ENCODE measurements at places on chromosomes 16 and 17.
A peak's percentile ranks its signal among the peaks of the same experiment; 100 is the strongest.

DNA sequence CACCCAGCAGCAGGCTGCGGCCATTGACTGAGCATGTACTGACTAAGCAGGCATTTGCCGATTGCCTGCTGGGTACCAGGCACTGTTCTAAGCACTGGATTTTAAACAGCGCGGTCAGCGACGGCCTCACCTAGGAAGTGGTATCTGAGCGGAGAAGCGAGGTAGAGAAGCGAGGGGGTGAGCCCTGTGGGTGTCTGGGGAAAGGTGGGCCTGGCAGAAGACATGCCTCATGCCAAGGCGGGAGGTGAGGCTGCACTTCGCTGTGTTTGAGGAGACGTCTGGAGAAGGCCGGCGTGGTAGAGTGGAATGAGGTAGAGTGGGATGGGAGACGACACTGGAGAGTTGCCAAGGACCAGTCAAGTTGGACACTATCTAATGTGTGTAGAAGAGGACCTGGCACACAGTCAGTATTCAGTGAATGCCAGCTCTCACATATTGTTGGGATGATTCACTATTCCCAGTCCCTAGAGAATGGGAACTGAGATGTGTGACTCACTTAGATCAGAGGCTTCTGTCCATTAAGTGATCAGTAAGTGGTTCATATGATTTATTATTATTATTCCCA lies 14.4 kb downstream of the SYCE1L start:
- no peak for DNase-seq

DNA sequence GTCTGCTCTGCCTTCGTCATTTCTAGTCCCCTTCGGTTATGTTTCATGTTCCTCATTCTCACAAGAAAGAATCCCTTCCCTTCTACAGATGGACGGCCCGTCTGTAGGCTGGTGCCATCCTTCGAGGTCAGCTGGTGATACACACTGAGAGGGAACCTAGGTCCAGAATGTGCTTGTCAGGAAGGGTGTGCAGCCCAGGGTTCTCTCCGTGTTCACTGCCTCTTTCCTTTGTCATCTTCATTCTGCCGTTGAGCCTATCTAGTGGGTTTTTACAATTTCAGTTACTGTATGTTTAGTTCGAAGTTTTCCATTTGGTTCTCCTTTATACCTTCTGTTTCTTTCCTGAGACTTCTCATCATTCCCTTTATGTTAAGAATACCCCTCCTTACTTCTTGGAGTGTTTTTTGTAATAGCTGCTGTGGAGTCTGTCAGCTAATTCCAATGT lies 18.9 kb downstream of the KIAA0513 start:
- DNase-seq = no peak

GRCh38 chr17:63641692-63642448 lies 19.7 kb downstream of the MAP3K3 start:
- DNase-seq = peak; percentile 19

DNA sequence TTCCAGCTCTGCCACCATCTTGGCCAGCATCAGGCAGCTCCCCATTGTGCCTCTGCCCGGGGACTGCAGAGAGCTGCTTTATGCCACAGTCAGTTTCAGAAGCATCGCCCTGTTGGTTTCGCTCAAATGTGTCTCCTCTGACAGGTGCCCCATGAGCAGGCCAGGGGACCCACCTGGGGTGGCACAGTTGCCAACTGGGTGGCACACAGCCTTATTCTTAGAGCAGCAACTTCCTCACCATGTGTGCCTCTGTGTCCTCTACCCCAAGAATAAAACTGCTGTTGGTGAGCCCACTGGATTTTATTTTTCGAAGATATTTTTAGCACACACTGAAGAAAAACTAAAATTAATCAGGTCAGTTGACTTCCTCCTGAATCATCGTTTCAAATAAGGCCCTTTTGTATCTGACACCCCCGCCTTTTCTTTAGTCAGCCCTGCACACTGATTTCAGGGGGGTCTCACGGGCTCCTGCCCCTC lies 44.9 kb upstream of the CACNG5 start:
- DNase-seq = no peak

DNA sequence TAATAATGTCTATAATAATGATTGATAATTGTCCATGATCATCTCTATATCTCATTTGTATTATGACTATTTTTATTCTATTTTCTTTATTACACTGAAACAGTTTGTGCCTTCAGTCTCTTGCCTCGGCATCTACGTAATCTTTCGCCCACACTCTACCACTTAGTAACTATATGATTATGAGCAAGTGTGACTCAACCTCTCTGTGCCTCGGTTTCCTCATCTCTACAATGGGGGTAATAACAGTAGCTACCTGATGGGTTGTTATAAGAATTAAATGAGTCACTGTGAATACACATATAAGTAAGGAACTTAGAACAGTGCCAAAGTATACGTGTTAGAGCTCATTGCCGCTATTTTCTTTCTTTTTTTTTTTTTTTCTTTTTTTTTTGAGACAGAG lies 3.7 kb upstream of the SLC16A11 start:
- no peak for DNase-seq

DNA sequence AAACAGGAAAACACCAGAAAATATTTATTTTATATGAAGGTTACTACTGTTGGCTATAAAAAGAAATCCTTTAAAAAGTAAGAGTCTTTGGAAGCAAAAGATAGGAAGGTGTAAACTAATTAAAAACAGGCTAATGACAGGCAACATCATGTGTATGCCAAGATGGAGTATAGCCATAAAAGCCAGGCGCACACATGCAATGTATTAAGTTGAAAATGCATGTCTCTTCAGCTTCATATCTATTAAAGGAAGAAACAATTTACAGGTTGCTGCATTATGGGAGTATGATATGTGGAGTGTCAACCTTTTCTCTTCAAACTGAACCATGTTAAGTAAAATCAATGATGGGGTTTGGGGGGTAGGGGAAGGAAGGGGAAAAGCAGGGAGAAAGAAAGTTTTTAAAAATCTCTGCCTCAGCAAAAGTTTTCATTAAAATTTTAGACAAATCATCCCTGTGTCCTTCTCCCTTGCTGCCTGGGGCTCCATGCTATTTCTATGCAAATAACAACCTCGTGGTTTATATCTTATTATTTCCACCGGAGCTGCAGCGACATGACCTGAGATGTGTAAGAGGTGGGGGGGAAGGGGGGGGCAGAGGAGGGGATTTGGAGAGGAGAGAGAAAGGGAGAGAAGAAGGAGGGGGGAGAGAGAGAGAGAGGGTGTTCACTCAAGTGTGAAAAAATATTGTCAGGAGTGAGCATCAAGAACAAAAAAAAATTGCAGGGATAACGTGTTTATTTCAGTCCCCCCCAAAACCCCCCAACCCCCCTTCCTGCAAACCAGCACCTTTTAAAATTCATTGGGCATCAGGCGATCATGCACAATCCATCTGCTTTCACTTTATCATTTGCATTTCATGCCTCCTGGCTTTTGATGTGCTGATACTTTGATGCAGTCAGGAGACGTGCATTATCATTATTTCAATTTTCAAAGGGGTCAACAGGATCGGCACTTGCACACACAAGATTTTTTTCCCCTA lies 197.6 kb downstream of the AATF start:
- no peak for DNase-seq

DNA sequence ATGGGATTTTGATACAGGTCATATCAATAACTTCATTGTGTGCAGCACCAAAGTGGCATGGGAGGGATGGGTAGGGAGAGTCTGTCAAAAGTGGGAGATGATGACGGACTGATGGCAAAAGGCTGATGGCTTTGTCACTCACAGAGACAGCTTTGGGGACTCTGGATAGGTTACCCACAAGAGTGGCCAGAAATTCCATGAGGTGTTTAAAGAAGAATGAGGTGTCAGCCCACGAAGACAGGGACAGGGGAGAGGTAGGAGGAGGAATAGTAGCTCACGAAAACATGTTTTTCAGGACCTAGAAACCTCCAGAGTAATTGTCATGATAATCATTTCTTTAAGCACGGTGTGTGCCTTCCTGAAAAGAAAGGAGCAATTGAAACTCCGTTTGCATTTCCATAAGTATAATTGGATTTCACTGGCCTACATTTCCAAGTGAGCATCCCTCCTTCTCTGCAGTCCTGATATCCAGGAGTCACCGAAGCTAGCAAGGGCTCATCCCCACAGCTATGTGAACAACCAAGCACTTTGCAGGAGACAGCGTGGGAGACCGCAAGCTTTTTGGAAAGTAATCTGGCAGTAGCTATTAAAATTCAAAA lies 60.0 kb downstream of the HSD17B2 start:
- no peak for DNase-seq

- DNase-seq = no peak
Observed at GRCh38 chr16:17301593-17302135, 169.1 kb downstream of the XYLT1 start.

GRCh38 chr17:65163990-65164495 lies 26.9 kb downstream of the RGS9 start:
- DNase-seq = peak; percentile 47

DNA sequence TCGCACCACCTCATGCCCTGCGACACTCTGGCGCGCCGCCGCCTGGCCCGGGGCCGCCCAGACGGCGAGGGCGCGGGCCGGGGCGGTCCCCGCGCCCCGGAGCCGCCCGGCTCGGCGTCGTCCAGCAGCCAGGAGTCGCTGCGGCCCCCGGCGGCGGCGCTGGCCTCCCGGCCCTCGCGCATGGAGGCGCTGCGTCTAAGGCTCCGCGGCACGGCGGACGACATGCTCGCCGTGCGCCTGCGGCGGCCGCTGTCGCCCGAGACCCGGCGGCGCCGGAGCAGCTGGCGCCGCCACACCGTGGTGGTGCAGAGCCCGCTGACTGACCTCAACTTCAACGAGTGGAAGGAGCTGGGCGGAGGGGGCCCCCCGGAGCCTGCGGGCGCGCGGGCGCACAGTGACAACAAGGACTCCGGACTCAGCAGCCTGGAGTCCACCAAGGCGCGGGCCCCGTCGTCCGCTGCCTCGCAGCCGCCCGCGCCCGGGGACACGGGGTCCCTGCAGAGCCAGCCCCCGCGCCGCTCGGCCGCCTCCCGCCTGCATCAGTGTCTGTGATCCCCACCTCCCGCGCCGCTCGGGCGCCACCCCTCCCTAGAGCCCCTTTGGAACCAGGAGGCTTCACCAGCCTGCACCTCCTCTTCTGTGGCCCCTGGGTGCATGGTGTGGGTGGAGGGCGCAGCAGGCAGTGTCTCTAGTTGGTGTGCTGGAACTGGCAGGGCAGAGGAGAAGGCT lies 82.3 kb downstream of the ARHGAP23 start:
- DNase-seq = no peak

DNA sequence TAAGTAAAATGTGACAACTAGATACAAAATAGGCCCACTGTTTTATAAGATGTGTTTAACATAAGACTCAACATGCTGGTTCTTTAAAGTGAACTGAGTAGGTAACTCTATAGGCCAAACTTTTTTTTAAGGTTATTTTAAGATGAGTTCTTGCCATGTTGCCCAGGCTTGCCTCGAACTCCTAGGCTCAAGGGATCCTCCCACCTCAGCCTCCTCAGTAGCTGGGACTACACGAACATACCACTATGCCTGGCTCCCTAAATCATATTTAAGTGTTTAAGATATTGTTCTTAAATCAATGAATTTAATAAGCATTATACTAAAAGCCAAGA lies 69.9 kb downstream of the USP32 start:
- no peak for DNase-seq

DNA sequence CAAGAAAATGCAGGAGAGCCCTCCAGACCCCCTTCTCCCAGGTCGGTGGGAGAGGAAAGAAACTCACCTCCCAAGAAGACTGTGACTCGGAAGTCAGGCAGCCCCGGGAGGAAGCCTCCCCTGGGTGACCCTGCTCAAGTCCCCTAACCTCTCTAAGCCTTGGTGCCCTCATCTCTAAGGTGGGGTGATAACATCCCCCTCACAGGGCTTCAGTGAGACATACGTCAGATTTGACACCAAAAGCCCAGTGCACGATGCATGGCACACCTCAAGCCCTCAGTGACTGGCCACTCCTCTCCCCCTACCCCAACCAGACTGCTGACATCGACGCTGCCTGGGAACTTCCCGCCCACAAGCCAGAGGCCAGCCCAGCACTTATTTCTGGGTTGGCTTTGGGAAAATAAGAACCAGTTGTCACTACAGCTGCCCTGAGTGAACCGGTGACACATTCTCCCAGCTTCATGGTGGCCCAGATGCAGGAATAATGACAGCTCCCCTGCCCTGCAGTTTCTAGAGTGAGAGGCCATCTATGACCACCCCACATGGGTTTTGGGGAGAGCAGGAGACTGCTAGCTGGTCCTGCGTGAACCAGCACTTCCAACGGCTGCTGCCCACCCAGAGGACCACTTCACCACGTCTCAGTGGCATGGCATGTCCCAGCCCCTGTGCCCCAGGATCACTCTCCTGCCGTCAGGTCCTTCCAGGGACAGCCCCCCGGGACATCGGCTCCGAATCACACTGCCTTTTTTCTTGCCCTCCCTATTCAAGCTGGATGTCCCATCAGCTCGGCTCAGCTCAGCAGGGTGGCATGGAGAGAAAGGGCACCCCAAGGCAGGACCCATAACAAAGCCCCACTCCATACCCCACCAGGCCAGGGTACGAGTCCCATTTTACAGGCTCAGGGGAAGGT lies 9.5 kb downstream of the KNOP1 start:
- no peak for DNase-seq

- no peak for DNase-seq
Observed at GRCh38 chr17:34291721-34292348, 6.3 kb downstream of the CCL11 start.

DNA sequence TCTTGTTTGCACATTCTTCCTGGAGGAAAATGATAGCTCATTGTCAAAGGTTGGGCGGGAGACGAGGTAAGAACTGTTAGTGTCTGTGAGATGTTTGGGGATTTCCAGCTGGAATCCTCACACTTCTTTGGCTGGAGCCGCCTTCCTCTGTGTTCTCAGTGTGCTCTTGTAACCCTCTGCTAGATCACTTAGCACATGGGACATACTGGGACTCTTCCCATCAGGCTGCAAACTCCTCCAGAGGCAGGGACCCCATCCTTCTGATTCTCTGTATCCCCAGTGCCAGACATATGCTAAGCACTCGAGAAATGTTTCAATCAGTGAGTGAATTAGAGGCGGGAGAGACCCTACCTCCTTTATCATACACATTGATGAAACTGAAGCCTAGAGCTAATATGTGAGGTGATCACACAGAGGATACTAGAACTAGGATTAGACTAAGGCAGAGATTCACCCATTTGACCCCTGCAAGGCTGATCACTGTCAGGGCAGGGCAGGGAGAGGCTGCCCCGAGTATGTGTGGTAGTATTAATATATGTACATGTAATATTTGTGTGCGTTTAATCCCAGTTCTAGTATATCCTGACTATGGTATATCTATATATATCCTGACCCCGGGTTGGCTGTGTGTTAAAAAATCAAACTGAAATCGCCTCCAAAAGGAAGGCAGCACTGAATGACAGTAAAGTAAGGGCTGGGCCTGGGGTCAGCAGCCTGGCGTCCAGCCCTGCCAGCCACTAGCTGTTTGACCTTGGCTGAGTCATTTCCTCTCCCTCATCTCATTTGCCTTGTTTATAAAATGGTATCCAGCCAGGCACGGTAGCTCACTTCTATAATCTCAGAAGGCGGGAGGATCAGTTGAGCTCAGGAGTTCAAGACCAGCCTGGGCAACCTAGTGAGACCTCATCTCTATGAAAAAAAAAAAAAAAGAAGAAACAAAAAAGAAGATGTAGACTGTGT lies 75.5 kb upstream of the TBX2 start:
- no peak for DNase-seq
